ENCODE measurements at places on chromosomes 4 and X. TPM values are rescaled to one million over a fixed set of nuclear protein-coding genes. Genes with fewer than 3 reads are reported as not detected.

GRCh38 chr4:153439831-153440230 lies 26.3 kb upstream of the TMEM131L start:
- peak overlapping the region; percentile 84 for H3K27ac ChIP-seq
- no peaks in the 10 kb centered on the region for H3K36me3 ChIP-seq
- peaks cover 22% of the 10 kb centered on the region for H3K4me1 ChIP-seq
- H3K4me3 ChIP-seq = peak overlapping the region; percentile 55

Gene SRPX2
- not detected for total RNA-seq

GRCh38 chrX:125298871-125299270 lies 20.8 kb upstream of the TEX13C start:
- no peaks in the 10 kb centered on the region for H3K27me3 ChIP-seq
- H3K4me3 ChIP-seq = no peak overlapping the region
- H3K36me3 ChIP-seq = no peaks in the 10 kb centered on the region
- no peak for DNase-seq

DNA sequence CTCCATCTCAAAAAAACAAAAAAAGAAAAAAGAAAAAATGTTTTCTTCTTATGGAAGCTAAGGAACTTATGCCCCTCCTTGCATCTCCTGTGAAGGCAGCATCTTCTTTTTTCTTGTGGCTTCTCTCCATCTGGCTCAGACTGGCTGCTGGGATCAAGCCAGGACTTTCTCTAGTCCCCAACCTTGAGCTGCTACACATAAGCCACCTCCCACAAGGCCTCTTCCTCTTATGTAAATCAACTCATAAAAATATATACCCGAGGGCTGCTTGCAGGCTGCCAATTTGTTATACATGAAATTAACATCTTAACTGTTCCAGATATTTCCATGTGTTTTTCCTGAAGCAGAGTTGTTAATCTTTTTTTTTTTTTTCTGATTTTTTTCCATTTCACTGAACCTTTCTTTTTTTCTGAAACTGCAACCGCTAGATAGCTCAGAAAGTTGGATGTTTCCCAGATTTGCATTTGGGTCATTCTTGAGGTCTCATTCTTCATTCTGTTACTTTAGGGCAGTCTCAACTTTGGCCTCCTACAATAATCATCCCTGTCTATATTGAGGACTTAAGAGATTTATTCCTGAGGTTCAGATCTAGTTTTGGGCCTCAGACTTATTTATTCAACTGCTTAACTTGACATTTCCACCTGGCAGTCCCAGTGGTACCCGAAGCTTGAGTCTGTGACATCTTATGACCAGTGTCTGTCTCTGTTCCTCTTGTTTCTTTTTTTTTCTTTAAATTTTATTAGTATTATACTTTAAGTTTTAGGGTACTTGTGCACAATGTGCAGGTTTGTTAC lies 10.3 kb downstream of the SNX25 start:
- H3K36me3 ChIP-seq = no peaks in the 10 kb centered on the region
- no peak overlapping the region for H3K4me3 ChIP-seq
- no peak overlapping the region for H3K27ac ChIP-seq
- no peak for DNase-seq

GRCh38 chr4:112057470-112057869 lies 87.8 kb upstream of the FAM241A start:
- no peak for DNase-seq
- H3K4me3 ChIP-seq = no peak overlapping the region
- no peaks in the 10 kb centered on the region for H3K4me1 ChIP-seq
- no peak overlapping the region for H3K27ac ChIP-seq
- no peaks in the 10 kb centered on the region for H3K27me3 ChIP-seq

DNA sequence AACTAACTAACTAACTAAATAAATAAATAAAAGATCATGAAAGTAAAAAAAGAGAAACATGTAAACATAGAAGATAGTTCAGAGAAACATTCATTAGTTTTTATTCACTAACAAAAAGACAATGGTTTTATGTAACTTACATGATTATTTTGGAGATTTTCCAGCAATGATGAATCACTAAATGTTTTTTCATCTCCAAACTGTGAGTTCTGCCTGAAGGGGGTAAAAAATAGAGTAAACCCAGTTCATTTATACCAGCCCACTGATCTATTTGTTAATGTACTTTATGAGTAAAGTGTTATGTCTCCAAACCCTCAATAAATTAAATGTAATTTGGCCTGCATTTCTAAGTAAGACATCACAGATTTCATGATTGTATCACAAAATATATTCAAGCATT lies 101.1 kb downstream of the ATP8A1 start:
- H3K36me3 ChIP-seq = peaks cover 12% of the 10 kb centered on the region
- DNase-seq = no peak
- no peak overlapping the region for H3K4me3 ChIP-seq

Gene NAP1L3
- total RNA-seq = 7.7 TPM

DNA sequence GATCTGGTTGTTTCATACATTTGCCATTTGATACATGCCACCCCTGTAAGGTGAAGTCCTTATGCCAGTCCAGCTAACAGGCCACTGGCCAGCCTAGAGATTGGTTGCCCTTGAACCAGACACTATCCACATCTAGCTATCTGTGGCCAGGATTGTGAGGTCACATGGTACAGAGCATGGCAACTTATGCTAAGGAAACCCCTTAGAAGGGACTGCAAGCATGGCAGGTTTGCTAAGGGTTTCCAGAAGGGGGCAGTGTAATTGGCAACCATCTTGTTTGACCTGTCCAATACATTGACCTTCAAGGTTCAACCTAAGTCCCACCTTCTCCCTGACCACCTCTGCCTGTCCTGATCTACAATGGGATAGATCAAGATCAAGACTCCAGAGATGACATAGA lies 47.5 kb downstream of the SMC1A start:
- no peak overlapping the region for H3K27ac ChIP-seq
- no peak for DNase-seq
- peaks cover 14% of the 10 kb centered on the region for H3K36me3 ChIP-seq
- H3K4me1 ChIP-seq = no peaks in the 10 kb centered on the region

- H3K4me3 ChIP-seq = no peak overlapping the region
- H3K4me1 ChIP-seq = no peaks in the 10 kb centered on the region
- no peaks in the 10 kb centered on the region for H3K27me3 ChIP-seq
- no peaks in the 10 kb centered on the region for H3K36me3 ChIP-seq
- no peak for DNase-seq
- no peak overlapping the region for H3K27ac ChIP-seq
Observed at GRCh38 chrX:39564751-39565150, 533.0 kb downstream of the BCOR start.

- H3K27me3 ChIP-seq = no peaks in the 10 kb centered on the region
- no peaks in the 10 kb centered on the region for H3K4me1 ChIP-seq
- no peak overlapping the region for H3K4me3 ChIP-seq
- DNase-seq = no peak
Observed at GRCh38 chrX:130216320-130216719, 44.6 kb downstream of the RAB33A start.

DNA sequence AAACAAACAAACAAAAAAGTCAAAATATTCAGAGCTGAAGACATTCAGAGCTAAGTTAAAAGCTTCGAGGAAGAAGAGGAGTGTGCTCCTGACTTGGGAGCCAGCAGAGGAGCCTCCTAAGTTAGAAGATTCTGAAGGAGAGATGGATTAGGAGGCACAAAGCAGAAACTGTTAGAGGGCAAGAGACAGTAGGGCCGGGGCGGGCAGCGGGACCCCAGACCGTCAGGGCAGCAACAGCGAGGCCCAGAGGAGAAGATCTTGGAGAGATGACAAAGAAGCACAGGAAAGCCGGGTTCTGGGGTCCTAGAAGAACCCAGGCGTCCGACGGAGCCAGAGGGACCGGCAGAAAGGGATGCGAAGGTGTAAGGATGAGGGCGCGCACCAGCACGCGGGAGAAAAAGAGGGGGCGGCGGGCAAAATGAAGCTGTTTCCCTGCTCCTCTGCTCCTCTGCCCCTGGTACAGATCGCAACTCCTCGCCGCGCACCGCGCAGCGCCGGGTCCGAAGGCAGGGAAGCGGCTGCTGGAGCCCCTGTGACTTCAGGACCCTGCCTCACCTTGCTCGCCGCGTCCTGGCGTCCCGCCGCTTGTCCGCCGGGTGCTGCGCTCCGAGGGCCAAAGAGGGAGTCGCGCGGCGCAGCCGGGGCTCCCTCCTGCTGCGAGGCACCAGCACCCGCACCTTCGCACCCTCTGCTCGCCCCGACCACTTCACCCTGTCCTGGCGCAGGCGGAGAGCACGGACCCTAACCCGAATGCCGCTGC lies 477 bp downstream of the KLHL13 start:
- no peaks in the 10 kb centered on the region for H3K4me1 ChIP-seq
- peaks cover 14% of the 10 kb centered on the region for H3K27me3 ChIP-seq
- peak overlapping the region; percentile 52 for H3K4me3 ChIP-seq
- H3K27ac ChIP-seq = no peak overlapping the region
- H3K36me3 ChIP-seq = no peaks in the 10 kb centered on the region

GRCh38 chr4:88012647-88013046 lies 5.2 kb downstream of the PKD2 start:
- no peaks in the 10 kb centered on the region for H3K27me3 ChIP-seq
- no peaks in the 10 kb centered on the region for H3K36me3 ChIP-seq
- no peak overlapping the region for H3K27ac ChIP-seq
- no peak for DNase-seq
- peaks cover 3% of the 10 kb centered on the region for H3K4me1 ChIP-seq
- H3K4me3 ChIP-seq = no peak overlapping the region

DNA sequence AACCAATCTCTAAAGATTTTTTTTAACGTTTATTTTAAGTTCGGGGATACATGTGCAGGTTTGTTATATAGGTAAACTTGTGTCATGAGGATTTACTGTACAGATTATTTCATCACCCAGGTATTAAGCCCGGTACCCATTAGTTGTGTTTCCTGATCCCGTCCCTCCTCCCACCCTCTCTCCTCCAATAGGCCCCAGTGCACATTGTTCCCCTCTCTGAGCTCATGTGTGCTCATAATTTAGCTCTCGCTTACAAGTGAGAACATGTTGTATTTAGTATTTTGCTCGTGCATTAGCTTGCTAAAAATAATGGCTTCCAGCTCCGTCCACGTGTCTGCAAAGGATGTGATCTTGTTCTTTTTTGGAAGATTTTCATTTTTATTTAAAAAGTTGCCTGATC lies 2309.4 kb upstream of the AGA start:
- H3K27ac ChIP-seq = no peak overlapping the region
- no peak overlapping the region for H3K4me3 ChIP-seq
- no peaks in the 10 kb centered on the region for H3K27me3 ChIP-seq
- no peaks in the 10 kb centered on the region for H3K36me3 ChIP-seq

DNA sequence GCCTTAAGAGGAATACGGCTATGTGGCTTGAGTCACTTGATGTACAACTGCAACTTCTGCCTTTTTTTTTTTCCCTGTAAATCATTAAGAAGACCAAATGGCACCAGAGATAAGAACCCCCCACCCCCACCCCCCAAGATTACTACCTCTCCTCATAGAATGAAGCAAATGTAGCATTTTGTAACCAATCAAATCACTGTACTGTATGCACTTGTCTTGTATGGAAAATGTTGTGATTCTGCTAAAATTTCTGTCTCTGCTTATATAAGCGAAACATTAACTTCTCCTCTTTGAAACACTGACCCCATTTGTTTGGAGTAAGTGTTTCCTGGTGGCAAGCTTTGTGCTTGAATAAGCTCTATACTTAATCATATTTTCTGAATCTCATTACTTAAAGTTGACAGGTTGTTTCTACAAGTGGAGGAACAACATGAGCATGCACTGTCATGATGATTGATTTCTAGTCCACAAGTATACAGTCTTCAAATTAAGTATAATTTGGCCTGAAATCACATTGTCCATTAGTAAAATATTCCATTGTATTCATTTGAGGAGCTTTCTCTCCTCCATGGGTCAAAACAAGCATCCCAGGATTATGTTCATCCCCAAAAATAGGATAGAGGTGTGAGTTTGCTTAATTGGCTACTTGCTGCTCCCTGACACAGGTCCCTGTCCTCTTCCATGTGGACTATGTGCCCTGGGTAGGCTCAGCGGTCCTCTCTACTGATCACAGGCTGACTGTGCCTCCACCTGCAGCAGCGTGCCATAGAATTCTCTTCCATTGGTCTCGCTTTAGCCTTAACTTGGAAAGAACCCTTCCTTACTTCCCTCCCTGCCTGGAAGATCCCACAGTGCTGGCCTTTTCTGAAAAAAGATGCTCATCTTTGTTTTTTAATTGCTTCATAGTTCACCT lies 104.0 kb upstream of the BMP2K start:
- DNase-seq = no peak
- no peak overlapping the region for H3K4me3 ChIP-seq
- no peak overlapping the region for H3K27ac ChIP-seq
- no peaks in the 10 kb centered on the region for H3K36me3 ChIP-seq

GRCh38 chr4:170872794-170873193 lies 783.0 kb upstream of the AADAT start:
- H3K27ac ChIP-seq = no peak overlapping the region
- no peak for DNase-seq
- H3K36me3 ChIP-seq = no peaks in the 10 kb centered on the region
- H3K4me3 ChIP-seq = no peak overlapping the region
- H3K4me1 ChIP-seq = no peaks in the 10 kb centered on the region
- no peaks in the 10 kb centered on the region for H3K27me3 ChIP-seq

Gene TEX13D
- total RNA-seq = not detected

DNA sequence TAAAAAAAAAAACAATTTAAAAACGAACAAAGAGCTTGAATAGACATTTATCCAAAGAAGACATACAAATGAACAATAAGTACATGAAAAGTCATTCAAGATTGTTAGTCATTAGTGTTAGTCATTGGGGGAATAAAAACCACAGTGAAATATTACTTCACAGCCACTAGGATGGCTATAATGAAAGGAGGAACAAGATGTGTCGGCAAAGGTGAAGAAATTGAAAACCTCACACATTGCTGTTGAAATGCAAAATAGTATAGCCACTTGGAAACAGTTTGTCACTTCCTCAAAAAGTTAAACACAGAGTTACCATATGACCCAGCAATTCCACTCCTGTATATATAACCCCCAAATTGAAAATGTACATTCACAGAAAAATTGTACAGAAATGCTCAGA lies 45.2 kb upstream of the SLC39A8 start:
- no peaks in the 10 kb centered on the region for H3K36me3 ChIP-seq
- H3K4me3 ChIP-seq = no peak overlapping the region
- H3K27ac ChIP-seq = no peak overlapping the region
- H3K4me1 ChIP-seq = no peaks in the 10 kb centered on the region
- peaks cover 7% of the 10 kb centered on the region for H3K27me3 ChIP-seq

DNA sequence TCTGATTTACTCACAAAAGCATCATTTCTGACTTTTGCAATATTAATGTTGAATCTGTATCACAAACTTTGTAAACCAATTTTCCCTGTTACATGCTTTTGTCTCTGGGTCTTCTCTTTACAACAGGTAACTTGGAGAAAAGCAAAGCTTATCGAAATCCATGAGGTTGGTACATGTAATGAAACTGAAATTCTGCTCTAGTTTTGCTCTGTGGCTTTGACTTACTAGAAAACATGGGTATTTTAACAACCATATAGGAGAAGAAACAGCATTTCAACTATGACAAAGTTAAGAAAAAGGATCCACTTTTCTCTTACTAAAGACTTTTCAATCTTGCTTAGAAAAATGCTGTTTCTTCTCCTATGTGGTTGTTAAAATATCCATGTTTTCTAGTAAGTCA lies 645.8 kb downstream of the STIM2 start:
- no peak overlapping the region for H3K27ac ChIP-seq
- H3K4me3 ChIP-seq = no peak overlapping the region

- H3K4me1 ChIP-seq = no peaks in the 10 kb centered on the region
- H3K36me3 ChIP-seq = no peaks in the 10 kb centered on the region
- no peak for DNase-seq
Observed at GRCh38 chr4:18582841-18583240, 561.3 kb upstream of the LCORL start.

Gene CFAP47
- total RNA-seq = not detected
